ENCODE measurements at places on chromosomes 16 and 17.

DNA sequence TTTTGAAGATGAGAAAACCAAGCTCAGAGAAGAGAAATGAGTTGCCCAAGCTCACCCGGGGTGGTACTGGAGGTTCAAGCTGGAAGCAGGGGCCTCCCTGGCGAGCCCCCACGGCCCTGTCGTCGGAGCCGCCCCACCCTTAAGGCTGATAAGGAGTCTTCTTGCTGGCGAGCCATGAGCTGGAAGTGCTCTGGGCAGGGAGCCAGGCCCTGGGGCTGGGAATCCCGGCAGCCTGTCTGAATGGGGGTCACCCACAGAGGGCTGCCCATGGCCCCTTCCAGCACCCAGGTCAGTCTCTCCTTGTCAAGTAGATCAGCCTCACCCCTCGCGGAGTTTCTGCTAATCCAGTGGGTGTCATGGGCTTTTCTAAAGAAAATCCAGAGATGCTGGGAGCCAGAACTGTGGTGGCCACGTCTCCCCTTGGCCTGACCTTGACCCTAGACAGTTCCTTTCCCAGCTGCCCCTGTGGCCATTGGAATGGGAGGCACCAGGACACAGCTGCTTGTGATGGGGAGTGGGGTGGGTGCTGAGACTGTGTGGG lies 1.2 kb upstream of the P2RX1 start:
- DNase-seq = no peak

GRCh38 chr16:56357241-56357764 lies 68.0 kb downstream of the AMFR start:
- peak; percentile 63 for DNase-seq

DNA sequence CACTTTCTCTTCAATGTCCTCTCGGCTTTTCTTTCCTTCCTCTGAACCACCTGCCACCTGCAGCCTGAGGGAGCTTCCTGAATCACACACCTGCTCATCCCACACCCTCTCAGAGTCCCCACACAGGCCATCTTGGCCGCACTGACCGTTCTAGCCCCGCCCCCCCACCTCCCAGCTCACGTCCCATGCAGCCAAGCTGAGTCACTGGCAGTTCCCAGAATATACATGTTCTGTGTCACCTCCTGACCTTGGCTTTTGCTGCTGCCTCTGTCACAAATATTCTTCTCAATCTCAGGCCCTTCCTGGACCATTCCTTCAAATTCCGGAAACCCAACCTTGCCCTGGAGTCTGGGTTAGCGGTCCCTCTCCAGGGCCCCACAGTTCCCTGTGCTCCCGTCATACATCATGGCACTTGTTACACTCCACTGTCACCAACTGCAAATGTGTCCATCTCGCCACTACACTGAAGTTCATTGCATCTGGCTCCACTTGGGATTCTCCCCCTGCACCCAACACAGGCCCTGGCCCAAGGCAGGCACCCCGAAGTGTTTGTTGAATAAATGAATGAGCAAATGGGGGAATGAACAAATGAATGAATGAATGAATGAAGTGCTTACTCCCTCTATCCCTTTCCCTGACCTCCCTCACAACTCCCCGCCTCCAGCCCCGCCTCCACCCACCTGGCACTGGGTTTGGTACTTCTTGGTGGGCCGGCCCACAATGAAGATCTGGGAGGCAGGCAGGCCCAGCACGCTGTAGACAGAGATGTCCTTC lies 12.8 kb downstream of the PIMREG start:
- DNase-seq = no peak

DNA sequence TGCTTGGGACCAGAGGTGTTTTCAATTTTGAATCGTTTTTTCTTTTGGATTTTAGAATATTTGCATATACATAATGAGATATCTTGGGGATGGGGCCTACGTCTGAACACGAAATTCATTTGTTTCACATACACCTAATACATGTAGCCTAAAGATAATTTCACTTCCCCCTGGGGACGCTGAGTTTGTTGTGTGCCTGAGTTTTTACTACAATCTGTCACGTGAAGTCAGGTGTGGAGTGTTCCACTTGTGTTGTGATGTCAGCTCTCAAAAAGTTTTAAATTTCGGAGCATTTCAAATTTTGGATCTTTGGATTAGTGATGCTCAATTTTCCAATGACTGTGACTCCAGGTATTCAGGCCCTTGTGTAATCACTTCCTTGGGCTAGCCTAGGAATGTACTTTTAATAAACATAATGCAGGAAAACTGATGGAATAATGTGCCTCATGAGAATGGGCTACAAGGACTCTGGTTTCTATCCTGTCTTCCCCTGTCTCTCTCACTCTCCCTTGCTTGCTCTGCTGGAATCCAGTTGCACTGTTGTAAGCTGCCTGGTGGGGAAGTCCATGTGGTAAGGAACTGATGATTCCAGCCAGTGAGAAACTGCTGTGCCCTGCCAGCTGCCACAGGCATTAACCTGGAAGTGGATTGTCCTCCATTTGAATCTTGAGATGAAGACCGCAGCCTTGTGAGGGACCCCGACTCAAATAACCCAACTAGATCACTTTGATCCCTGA lies 403.8 kb downstream of the SHISA9 start:
- DNase-seq = no peak

- DNase-seq = no peak
Observed at GRCh38 chr17:55238931-55239297, 25.8 kb upstream of the HLF start.

GRCh38 chr17:56141046-56141839 lies 12.0 kb upstream of the ANKFN1 start:
- DNase-seq = no peak

GRCh38 chr16:25065899-25066298 lies 45.6 kb upstream of the LCMT1 start:
- no peak for DNase-seq

DNA sequence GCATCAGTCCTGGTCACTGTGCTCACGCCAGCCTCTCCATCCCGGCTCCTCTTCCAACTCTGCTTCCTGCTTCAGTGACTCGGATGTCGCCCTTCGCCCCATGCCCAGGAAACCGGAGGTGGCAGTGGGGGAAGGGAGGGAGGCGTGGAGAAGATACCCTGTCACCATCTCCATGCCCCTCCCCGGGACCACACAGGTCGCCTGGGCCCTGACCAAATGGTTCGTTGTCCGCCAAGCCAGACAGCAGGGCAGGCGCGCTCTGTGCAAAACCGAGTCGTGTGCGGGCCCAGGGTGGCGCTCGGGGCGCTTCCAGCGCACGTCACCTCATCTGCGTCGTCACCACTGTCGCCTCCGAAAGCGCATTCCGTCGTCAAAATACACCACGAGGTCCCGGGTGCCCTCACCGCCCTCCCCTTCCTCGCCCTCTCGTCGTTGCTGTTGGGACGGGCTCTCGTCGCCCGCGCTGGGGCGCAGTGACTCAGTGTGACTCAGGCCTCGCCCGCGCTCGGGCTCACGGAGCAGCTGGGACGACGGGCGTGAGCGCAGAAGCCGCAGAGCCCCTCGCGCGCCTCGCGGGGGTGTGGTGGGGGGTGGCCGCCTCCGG lies 39.2 kb downstream of the ZNF778 start:
- no peak for DNase-seq

DNA sequence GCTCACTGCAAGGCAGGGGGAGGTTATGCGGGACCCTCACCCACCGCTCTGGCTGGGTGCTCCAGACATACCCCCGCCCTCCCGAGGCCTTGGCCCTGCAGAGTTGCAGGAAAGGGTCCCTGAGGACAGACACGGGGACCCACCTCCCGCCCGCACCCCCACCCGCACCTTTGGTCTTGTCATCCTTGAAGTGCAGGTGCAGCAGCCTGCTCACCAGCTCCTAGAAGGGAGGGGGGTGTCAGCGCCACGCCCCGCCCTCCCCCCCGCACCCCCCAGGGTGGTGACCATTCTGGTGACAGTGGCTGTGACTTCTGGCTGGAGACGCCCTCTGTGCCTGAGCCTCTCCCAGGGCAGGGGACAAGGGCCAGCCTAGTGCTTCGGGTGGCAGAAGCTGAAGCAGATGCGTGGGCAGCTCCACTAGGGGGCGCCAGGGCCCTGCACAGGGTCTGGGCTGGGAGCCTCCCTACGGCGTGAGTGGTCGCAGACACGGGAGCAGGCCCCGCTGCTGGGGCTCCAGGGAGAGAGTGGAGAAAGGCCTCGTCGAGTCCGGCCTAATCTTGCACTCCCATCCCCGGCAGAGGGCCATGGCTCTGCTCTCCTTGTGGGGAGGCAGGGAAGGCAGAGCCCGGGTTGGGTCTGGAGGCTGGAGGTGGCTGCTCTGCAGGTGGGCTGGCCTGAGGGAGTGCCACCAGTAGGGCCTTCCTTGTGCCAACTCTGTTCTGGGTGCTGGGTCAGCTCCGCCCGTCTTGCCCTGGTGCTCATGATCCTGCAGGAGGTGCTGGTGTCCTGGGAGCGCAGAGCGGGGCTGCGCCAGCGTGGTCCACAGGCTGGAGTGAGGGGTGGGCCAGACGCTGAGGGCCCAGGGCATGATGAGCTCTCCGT lies 2.7 kb downstream of the CENPX start:
- DNase-seq = no peak

DNA sequence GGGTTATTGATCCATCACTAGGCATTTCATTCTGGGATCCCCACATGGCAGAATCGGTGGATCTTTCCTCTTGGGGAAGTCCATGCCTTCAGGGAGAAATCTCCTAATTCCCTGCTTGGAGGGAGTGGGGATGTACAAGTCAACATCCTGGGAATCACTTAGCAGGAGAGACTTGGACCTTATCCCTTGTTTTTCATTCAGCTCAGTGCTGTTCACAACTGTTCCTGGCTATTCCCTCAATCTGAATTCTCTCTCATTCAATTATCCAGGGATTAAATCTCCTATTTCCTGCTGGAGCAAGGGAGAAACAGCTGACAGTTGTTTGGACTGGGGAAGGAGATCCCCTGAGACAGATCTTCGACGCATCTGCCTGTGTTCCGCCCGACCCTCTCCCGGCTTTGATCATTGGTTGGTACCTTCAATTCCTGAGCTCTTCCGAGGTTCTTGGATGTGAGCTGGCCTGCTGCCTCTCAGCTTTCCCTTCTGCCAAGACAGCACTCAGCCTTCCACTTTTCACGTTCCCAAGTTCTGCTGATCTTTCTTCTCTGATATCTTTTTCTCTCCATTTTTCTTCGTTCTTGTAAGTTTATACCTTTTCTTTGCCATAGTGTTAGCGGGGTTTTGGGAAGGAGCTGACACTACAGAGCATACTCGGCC lies 115.4 kb upstream of the GNAO1 start:
- no peak for DNase-seq

- DNase-seq = no peak
Observed at GRCh38 chr17:17737961-17738894, 57.0 kb downstream of the RAI1 start.

- DNase-seq = no peak
Observed at GRCh38 chr17:81682565-81683207, 911 bp downstream of the ARL16 start.

DNA sequence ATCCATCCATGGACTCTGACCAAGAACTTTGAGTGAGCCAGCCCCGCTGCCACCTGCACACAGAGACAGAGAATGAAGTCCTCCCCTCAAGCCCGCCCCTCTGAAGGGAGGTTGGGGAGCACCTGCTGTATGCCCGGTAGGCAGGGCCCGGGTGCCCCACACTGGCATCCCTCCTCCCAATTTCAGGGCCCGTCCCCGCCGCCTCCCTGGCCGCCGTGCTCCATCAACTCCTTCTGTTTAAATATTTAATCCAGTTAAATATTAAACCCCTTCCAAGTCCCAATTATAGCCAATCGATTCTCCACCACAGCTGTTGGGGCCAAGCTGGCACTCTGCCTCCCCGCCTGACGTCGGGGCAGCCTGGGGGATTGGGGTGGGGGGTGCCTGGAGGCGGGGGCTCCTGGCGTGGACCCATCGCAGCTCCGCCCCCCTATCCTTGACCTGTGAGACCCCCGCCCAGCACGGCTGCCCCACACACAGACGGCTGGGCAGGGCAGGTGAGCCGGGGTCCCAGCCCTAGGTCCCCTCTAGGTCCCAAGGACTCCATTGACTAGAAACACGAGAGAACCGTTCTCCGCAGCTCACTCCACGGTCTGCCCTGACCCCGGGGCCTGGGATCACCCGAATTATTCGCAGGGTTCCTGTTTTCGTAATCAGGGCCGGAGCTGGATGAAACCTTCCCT lies 18.0 kb upstream of the CACNA1H start:
- no peak for DNase-seq

- no peak for DNase-seq
Observed at GRCh38 chr17:15006421-15007128, 258.6 kb downstream of the PMP22 start.

- no peak for DNase-seq
Observed at GRCh38 chr17:64599187-64599676, 62.9 kb downstream of the SMURF2 start.

DNA sequence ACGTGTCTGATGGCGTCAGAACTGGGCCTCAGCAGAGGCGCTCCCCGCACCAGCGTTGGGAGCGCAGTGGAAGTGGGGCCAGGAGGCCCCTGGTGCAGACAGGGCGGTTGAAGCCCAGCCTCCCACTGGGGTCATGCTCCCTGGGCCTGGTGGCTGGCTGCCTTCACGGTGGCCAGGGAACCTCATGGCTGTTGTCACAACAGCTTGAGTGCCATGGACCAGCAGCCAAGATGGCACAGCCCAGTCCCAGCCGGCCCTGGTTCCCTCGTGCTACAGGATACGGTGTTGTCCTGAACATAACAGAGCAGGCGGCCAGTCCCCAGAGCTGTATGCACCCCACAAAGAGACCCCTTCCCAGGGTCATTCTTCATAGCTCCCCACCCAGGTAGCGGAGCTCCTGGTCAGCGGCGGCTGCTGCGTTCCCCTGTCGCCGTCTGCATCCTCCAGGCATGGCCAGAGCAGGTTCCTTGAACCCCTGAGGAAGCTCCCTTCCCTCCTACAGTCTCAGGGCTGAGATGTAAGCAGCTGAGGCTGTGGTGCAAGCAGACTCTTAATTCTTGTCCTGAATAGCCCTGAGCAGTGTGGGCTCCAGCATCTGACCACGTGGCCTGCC lies 29.7 kb downstream of the NME3 start:
- no peak for DNase-seq

DNA sequence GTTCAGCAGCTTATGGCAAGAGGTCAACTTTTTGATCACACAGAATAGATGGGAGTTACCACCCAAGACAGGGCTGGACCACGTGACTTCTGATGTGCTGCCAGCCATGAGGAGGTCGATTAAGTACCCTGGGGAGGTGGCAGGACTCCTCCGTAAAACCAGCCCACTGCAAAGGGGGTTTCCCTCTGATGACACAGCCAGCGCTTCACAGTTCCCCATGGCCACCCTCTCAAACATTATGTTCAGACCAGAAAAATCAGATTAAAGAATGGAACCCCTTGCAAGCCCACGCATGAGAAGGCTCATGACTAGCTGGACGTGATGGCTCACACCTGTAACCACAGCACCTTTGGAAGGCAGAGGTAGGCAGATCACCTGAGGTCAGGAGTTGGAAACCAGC lies 222.9 kb downstream of the CPPED1 start:
- no peak for DNase-seq

DNA sequence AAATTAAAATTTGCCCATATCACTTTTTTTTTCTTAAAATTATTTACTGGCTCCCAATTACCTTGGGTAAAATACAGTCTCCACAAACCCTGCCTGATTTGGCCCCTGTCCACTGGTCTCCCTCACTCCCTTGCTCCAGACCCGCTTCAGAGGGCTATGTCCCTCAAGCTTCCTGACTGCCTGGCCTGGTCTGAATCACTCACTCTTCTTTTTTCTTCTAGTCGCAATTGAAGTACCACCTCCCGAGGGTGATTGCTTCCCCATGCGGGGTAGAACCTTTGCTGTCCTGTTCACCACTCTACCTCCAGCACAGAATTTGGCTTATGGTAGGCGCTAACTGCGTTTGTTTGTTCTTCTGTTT lies 598 bp upstream of the PGAP3 start:
- no peak for DNase-seq

Measured in ascending aorta (tissue), 2 donors.